NCI-H1417 treated with DMSO at 0.1 percent for 48 hours (cell line): ENCODE measurements at places on chromosomes 6 and 20.

- DNase-seq, result no peak
Measured at GRCh38 chr20:41830702-41831101, 212.5 kb upstream of the CHD6 start.

- DNase-seq, result no peak
Measured at GRCh38 chr6:112933947-112934346, 586.8 kb downstream of the RFPL4B start.

GRCh38 chr20:53654932-53655624, 61.4 kb upstream of the ZNF217 start:
- no peak for DNase-seq

DNA sequence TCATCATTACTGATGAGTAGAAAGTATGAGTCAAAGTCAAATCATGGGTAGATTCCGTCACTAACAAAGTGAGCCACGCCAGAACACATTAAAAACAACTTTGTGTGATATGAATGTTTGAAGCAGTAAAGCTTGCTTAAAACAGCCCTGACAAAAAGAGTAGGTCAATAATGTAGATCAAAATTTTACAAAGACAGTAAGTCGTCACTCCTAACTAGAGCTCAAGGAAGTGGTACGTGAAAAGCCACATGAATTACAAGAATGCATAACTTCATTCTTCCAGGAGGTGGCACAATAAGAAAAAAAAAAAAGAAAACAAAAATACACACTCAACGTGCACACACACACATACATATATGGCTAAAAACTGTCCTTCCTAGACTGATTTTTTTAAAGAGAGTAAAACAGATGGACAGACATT, 69.9 kb downstream of the HACE1 start:
- DNase-seq, result no peak

DNA sequence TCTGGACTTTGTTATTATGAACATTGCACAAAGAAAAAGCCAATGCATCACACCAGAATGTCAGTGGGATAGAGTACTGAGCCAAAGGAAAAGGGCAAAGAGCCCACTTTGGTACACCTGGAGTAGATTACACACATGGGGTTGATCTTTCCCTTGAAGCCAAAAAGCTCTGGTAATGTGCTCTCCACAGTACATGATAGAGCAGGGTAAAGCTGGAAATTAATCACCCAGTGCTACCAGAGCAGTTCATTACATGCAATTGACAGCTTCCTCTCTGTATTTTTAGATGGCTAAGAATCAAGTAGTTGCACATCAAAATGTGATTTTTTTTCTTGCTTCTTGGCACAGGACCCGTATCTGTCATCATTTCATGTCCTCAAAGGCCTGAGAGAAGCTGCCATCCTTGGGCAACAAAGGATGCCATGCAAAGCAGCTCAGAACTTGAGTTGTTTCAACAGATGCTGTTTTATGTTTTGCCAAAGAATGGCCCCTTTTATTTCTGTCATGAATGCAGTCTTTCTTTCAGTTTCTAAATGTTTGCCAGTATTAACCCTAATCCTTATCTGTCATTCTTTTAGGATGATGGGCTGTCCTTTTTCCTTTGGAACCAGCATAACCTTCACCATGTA, 88.1 kb downstream of the HDGFL1 start:
- DNase-seq, result no peak

GRCh38 chr20:34058831-34059230, 53.2 kb downstream of the EIF2S2 start:
- DNase-seq, result peak; percentile 16

GRCh38 chr6:11202513-11203305, 29.8 kb downstream of the NEDD9 start:
- DNase-seq, result no peak

DNA sequence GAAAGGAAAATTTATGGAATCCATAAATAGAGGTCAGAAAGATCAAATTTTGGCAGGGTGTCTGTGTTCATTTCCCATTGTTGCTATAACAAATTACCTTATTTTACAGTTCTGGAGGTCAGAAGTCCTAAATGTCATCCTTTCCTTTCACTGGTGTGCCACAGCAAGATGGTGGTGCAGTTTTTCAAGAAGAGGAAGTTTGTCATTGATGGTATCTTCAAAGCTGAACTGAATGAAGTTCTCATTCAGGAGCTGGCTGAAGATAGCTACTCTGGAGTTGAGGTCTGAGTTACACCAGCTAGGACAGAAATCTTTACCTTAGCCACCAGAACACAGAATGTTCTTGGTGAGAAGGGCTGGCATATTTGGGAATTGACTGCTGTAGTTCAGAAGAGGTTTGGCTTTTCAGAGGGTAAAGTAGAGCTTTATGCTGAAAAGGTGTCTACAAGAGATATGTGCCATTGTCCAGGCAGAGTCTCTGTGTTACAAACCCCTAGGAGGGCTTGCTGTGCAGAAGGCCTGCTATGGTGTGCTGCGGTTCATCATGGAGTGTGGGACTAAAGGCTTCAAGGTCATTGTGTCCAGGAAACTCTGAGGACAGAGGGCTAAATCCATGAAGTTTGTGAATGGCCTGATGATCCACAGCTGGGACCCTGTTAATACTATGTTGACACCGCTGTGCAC, 7.2 kb upstream of the CCNC start:
- DNase-seq, result no peak

GRCh38 chr20:1946762-1947534, 46.9 kb downstream of the PDYN start:
- DNase-seq, result no peak

GRCh38 chr6:43082806-43083655, 6.9 kb downstream of the PTK7 start:
- DNase-seq, result no peak

DNA sequence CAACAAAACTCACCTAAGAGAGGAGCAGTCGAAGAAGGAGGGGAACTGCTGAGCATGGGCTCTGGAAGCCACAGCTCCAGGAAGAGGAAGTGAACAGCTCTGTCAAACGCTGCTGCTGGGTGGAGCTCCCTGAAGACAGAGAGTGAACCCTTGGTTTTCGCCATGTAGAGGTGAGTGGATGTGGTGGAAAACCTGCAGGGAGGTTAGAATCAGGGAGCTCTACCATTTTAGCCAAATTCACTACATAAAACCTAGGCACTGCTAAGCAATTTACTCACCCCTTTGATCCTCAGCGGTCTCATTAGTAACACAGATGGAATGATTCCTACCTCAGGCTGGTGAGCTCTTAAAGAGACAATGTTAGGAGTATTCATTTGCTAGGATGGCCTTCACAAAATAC, 19.4 kb upstream of the TFAP2A start:
- no peak for DNase-seq

DNA sequence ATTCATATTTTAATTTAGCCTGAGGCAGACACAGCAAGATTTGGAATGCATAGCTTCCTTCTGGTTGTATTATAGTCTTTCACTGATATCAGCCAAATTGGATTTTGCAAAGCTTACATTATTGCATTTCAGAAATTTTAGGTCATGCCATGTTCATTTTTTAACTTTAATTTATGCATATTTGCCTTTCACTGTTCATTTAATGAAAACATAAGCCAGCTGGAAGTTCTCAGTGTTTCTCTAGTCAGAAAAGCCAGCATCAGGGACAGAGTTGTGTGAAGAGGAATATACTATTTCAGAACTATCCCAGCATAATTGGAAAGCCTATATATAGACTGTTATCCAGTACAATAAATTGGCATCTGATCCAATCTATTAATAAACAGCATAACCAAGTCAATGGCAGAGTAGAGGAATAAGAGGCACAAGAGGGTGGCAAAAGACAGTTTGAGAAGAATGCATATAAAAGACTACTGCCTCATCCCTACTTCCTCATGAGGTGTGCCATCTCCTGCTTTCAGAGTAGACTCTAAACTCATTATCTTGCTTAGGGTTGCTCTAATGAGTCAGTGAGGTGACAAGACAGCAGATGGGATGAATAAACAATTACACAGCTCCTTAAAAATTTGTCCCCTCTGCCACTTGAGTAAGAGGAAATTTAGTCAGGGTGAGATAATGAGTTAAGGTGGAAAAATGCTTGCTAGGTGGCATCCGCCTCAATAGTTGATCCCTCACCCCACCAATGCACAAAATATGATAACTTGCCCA, 159.8 kb upstream of the HCRTR2 start:
- no peak for DNase-seq

- no peak for DNase-seq
Measured at GRCh38 chr6:73929405-73929804, 233.4 kb downstream of the CD109 start.

GRCh38 chr20:24535941-24536730, 66.7 kb downstream of the SYNDIG1 start:
- no peak for DNase-seq

- DNase-seq, result no peak
Measured at GRCh38 chr20:3521852-3522740, 51.3 kb downstream of the ATRN start.

- DNase-seq, result no peak
Measured at GRCh38 chr20:60512443-60512842, 554.2 kb downstream of the CDH26 start.

DNA sequence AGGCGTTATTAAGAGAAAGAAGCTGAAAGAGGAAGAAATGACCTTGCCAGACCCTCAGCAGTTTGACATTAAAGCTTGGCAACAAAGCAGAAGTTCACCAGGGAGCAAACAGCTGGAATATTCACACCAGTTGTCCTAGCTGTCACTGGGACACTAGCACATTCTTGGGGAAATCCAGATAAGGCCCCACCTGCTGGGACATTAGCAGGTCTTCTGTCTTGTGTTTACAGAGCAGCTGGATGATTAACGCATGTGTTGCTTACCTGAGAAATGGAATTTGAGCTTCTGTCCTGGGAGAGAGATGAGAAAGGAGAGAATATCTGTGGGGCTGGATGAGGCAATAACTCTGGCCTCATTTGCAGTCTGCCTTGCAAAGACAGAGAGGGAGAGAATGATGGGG, 137.6 kb upstream of the RIN2 start:
- DNase-seq, result no peak

DNA sequence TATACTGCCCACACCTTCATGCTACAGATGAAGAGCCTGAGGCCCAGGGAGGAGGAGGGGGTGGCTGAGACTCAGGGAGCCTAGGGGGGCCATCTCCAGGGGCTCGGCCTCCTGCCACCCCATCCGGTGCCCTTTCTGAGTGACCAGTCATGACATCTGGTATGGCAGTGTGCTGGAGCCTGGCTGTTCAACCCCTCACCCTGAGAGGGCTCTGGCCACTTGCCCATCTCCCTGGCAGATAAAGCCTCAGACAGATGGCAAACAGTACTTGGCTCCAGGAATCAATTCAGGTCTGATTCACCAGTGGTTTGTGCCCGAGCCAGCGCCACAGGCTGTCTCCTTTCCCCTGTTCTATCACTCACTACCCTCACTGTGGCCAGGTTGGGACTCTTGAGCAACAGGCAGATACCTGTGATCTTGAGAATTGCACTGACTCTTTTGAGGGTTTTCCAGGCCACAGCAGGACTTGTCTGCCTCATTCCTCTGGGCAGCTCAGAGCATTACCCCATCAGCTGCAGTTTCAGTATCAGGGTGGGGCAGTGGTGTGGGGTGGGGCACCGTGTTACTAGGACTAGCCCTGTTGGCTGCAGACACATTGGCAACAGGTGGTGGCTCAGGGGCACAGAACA, 22.8 kb downstream of the SRSF3 start:
- DNase-seq, result no peak

GRCh38 chr6:168383062-168383854, 57.7 kb upstream of the SMOC2 start:
- DNase-seq, result no peak

DNA sequence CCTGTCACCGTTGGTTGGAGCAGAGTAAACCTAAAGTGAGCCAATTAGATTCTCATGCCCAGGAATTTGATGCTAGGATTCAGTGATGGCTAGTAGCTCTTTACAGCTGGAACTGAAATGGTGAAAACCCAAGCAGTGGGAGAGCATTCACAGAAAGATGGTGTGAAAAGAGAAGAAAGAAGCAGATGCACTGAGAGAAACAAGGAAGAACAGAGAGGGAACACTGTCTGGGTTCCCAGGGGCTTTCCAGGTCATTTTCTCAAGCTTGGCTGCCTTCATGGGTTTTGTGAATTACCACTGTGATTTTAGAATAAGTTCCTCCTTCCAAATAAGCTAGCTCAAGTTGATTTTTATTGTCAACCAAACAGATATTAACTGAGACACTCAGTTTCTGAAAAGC, 104.1 kb upstream of the AKIRIN2 start:
- DNase-seq, result no peak

DNA sequence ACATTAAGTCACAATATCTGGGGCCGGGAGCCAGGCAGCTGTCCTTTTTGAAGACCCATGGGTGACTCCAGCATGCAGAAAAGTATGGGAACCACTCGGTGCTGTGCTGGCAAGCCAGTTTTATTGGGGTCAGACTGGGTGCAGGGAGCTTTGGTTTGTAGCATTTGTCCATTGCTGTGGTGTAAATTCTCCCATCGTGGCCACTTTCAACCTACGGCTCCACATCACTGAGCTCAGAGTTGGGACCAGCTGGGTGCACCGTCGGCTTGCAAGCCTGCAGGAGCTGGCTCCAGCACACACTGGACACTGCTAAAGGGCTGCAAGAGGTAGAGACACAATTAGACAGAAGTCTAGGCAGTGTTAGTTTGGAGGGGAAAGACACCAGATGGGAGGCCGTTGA, 66.9 kb downstream of the SYNJ2 start:
- DNase-seq, result no peak

GRCh38 chr6:75932067-75932466, 140.4 kb downstream of the IMPG1 start:
- DNase-seq, result no peak

GRCh38 chr6:39543950-39544349, 181.3 kb downstream of the KIF6 start:
- no peak for DNase-seq

GRCh38 chr6:22333802-22334201, 37.0 kb upstream of the PRL start:
- DNase-seq, result no peak

- DNase-seq, result no peak
Measured at GRCh38 chr6:57027301-57027700, 19.2 kb upstream of the KIAA1586 start.

GRCh38 chr6:21398741-21399325, 194.7 kb upstream of the SOX4 start:
- DNase-seq, result no peak

DNA sequence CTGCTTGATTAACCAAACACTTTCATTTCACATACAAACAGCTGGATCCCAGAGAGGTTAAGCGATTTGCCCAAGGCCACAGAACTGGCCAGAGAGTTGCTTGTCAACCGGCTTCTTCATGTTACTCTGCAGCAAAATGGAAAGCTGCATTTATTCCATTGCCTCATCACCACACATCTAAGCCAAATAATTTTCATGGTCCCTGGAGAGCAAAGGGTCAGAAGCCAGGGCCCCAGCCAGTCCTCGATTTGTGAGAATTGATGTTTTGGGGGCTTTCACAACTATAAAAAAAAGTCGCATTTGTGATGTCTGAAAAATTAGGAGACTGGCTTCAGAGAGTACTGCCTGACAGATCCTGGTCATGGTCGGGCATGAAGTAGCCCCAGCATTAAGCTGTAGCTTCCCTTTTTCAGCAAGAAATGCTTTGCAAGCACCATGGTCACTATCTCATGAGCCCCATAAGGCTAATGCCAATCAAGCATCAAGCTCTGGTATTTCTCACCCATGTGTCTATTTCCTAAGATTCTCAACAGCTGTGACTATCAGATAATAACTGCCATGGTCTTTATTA, 95.8 kb downstream of the BANF2 start:
- no peak for DNase-seq

GRCh38 chr6:29793036-29793356, 34.6 kb upstream of the HLA-G start:
- DNase-seq, result no peak
